CD14-positive monocyte (primary cell): ENCODE measurements at places on chromosomes 7 and 10. TPM values are rescaled to one million over a fixed set of nuclear protein-coding genes. Genes with fewer than 3 reads are reported as not detected.

CPED1 gene
- polyA plus RNA-seq, result 30.0 TPM

DNA sequence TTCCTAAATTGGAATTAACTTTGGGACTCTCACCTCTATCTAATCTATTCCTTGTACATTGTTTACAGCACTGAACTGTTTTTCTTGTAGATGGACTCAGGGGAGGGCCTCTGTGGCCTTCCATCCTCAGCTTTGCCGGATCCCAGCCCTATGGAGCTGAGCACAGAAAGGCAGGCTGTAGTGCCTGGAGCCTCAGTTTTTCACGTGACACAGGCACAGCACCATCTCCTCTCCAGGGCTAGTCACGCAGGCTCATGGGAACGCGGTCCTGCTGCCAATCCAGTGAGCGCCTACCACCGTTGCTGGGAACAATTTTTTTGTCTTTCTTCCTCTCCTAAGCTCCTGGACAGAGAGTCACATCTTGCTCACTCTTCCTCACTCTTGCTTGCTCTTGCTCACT lies 75.6 kb upstream of the DDC start:
- no peak for DNase-seq

DNA sequence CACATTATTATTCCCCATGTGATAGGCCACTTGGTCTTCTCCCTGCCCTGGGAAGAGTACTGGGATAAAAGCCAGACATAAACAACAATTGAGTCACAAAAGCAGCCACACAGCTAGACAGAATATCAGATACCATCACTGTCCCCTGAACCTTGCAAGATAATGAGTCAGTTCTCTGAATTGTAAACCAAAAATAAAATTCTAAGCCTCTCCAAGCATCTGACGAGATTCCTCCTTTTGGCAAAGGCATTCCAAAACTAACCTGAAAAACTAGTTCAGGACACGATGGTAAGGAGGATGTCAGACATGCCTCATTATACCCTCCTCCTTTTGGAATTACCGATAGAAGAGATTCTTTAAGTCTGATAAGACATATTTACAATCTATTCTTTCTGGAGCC lies 450.7 kb downstream of the HTR7 start:
- no peak for DNase-seq

DNA sequence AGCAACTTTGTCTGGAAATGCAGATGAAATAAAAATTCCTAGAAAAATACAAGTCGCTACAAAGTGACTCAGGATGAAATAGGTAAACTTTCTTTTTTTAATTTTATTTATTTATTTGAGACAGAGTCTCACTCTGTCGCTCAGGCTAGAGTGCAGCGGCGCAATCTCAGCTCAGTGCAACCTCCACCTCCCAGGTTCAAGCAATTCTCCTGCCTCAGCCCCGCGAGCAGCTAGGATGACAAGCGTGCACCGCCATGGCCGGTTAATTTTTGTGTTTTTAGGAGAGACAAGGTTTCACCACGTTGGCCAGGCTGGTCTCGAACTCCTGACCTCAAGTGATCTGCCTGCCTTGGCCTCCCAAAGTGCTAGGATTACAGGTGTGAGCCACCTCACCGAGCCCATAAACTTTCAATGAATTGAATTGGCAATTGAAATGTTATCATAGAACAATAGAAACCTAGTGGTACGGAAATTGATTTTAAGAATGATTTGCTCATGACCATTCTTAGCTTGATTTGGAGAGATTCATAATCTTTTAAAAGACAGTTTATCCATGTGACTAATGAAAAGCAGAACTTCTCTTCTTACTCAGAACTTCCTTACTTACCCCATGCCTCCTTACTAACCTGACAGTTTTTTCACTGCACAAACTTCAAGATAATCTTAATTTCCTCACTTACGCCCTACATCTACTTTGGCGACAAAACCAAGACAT lies 161.7 kb downstream of the FAM107B start:
- peak; percentile 70 for DNase-seq
